ENCODE measurements at places on chromosomes 2 and 18. TPM values are rescaled to one million over a fixed set of nuclear protein-coding genes. Genes with fewer than 3 reads are reported as not detected.

DNA sequence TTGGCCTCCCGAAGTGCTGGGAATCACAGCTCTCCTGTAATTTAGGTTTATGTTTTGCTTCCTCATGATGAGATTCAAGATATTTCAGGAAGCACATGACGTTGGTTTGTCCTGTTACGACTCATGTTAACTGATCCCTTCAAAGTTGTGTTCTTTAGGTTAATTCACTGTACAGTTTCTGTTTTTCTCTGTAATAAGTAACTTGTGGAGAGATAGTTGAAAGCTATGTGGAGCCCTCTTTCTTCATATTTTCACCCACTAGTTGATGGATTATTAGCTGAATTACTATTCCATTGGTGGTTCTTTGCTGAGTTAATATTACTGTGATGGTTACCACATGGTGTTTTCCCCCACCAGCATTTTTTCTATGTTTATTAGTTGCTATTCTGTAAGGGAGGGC, 18.3 kb upstream of the CHCHD5 start:
- no peaks in the 10 kb centered on the region for H3K4me1 ChIP-seq
- H3K27me3 ChIP-seq = no peaks in the 10 kb centered on the region
- H3K4me3 ChIP-seq = no peak overlapping the region
- H3K36me3 ChIP-seq = peaks cover 36% of the 10 kb centered on the region

CYP1B1 gene
- total RNA-seq = 9.7 TPM

SPR gene
- 0.60 TPM for total RNA-seq

DNA sequence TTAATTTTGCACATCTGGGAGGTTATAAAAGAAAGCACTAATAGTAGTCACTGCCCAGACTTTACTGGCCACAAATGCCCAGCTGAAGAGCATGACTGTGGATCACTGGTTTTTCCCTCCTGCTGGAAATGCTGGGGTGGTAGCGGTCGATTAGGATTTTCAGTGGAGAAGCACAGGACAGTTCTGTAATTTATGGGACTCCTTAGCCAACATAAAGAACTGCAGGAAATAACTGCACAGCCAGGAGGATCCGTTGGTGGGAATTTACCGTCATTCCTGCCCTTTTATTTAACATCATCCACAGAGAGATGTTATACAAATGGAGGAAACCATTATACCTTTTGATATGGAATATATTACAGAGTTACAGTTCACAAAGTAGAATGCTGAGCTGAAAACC, 61.5 kb downstream of the TNFRSF11A start:
- no peak overlapping the region for H3K4me3 ChIP-seq
- H3K4me1 ChIP-seq = no peaks in the 10 kb centered on the region
- no peak for DNase-seq
- peaks cover 11% of the 10 kb centered on the region for H3K36me3 ChIP-seq

GRCh38 chr18:61955644-61956043, 62.8 kb upstream of the RNF152 start:
- no peaks in the 10 kb centered on the region for H3K36me3 ChIP-seq
- no peak overlapping the region for H3K4me3 ChIP-seq
- H3K27ac ChIP-seq = no peak overlapping the region
- peaks cover 10% of the 10 kb centered on the region for H3K27me3 ChIP-seq
- DNase-seq = no peak
